ENCODE measurements at places on chromosomes 5 and 9. TPM values are rescaled to one million over a fixed set of nuclear protein-coding genes. Genes with fewer than 3 reads are reported as not detected.
A peak's percentile ranks its signal among the peaks of the same experiment; 100 is the strongest.

GRCh38 chr5:171762021-171762608, 23.5 kb upstream of the SMIM23 start:
- no peak for DNase-seq

DNA sequence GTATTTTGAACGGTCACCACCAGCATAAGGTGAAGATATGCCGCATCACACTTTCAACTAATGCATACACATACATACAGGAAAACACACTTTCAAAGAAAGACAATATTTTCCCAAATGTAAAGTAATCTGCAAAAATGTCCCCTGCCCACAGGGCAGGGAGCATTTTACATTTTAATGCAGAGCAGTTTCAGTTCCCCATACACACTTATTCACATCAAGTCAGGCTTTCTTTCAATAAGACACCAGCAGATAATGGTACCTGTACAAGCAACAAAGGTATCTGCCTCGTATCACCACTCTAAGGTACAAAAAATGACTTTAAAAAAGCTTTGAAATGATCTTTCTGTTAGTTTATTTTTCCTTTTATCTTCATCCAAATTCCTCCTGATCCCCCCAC, 247.1 kb upstream of the CCNG1 start:
- no peak for DNase-seq

DNA sequence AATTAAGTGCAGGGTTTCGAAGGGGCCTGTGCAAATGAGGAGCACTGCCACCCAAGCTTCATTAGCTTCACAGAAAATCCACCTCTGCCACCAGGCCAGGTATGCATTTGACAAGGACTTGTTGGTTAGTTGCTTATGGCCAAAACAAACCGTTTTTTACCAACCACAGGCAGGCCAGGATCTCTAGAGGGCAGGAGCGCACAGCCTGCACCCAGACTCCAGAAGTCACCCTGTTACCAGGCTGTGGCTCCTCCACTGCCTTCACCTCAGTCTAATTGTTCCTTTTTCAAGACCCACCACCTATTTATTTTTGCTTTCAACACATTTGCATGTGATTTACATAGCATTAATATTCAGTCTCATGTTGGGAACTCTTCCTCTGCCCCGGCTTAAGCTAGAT, 78.3 kb upstream of the HSPA9 start:
- DNase-seq: peak; percentile 50

- no peak for DNase-seq
Measured at GRCh38 chr5:143874312-143874711, 62.4 kb downstream of the HMHB1 start.

DNA sequence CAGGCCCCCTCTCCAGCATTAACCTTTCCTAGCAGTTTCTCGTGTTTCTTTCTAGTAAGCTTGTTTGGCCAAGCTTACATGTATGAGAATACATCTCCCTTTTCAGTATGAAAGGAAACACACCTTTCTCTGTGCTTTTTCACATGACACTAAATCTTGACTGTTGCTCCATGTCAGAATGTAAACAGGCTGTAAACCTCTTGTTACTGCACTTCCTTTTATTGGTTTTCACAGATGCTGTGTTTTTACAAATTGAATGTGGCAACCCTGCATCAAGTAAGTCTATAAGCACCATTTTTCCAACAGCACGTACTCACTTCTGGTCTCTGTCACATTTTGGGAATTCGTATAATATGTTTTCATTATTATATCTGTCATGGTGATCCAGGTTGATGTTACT, 2.2 kb upstream of the CANX start:
- no peak for DNase-seq

GRCh38 chr9:95459851-95460517, 56.8 kb downstream of the PTCH1 start:
- DNase-seq: no peak

DNA sequence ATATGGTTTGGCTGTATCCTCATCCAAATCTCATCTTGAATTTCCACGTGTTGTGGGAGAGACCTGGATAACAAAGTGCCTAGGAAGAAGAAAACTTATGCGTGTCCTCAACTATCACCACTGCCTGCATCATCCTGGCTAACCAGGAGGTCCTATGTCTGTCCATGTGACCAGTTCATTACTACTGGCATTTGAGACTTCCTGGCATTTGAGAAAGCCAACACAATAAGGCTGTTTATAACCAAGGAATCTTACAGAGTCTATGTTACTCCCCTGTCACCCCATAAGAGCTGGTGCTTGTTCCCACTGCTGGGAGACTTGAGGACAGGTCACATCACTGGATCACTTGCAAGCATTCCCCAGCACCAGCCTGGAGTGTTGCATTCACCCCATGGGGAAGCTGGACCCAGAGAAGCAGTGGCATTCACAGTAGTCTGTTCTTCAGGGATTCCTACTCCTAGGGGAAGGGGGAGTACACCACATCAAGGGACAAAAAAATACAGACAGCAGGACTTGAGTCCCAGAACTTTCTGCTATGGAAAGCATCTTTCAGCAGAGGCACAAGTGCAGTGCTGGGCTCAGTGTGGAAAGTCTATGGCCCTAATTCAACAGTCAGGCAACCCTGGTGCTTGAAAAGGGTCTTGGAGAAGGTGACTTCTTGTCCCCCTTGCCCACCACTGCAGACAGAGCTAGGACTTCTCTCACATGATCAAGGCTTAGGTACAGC, 717.1 kb downstream of the SEMA5A start:
- DNase-seq: peak; percentile 28

- peak; percentile 51 for DNase-seq
Measured at GRCh38 chr5:92309336-92309991, 926.3 kb upstream of the ARRDC3 start.

SLC36A2 gene
- not detected for total RNA-seq

NPR3 gene
- total RNA-seq: 0.65 TPM

- DNase-seq: no peak
Measured at GRCh38 chr9:90098408-90098807, 493.6 kb downstream of the GADD45G start.

CDH6 gene
- total RNA-seq: 0.56 TPM

GRCh38 chr5:172243302-172243701, 40.3 kb downstream of the UBTD2 start:
- DNase-seq: no peak

DMRT3 gene
- not detected for total RNA-seq

DNA sequence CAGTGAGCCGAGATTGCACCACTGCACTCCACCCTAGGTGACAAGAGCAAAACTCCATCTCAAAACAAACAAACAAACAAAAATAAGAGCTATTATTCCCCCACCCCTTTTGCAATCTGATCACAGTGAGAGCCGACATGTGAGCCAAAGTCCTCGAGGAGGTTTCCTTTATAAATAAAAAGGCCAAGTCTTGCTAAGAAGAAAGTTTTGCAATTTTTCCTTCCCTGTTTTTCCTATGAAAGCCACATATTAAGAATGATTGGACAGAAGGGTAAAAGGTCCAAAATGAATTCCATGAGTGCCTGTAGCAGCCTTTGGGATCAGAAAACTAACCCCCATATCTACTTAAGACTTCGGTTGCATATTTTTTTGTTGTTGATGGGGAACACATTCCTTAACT, 179.7 kb downstream of the TSSK1B start:
- no peak for DNase-seq

FAM151B gene
- 2.6 TPM for total RNA-seq

DNA sequence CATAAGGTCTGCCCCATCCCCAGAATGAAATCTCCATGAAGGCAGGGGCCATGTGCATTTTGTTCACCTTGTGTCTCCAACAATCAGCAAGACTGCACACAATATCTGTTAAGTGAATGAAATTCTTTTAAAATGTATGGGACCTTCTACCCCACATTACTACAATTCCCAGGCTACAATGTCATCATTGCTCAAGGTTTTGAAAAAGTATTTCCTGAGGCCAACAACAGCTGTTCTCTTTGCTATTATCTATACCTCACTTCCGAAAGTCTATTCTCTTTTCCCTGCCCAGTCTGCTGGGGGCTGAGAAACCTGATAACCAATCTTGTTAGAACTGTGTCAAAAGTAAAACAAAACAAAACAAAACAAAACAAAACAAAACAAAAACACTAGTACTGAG, 29.2 kb downstream of the HOMER1 start:
- no peak for DNase-seq

MARCOL gene
- not detected for total RNA-seq

FCN2 gene
- total RNA-seq: not detected

HSD17B4 gene
- total RNA-seq: 148 TPM

DNA sequence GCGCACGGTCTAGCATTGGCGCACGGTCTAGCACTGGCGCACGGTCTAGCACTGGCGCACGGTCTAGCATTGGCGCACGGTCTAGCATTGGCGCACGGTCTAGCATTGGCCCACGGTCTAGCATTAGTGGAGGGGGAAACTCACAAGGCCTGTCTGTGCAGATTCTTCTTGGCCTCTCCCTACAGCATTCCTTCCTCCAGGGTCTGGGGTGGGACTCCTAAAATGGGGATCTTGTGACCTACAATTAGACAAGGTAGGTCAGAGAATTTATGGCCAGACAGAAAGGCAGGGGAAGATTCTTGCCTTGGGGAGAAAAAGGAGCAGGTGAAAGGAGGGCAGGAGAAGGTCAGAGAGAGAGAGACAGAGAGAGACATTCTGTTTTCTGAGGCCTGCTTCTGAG, 5.4 kb upstream of the GBGT1 start:
- no peak for DNase-seq

NUTM2F gene
- total RNA-seq: not detected

- DNase-seq: no peak
Measured at GRCh38 chr5:3182133-3182876, 413.3 kb upstream of the IRX1 start.

GRCh38 chr9:123368536-123369153, 12.6 kb downstream of the CRB2 start:
- no peak for DNase-seq

DNA sequence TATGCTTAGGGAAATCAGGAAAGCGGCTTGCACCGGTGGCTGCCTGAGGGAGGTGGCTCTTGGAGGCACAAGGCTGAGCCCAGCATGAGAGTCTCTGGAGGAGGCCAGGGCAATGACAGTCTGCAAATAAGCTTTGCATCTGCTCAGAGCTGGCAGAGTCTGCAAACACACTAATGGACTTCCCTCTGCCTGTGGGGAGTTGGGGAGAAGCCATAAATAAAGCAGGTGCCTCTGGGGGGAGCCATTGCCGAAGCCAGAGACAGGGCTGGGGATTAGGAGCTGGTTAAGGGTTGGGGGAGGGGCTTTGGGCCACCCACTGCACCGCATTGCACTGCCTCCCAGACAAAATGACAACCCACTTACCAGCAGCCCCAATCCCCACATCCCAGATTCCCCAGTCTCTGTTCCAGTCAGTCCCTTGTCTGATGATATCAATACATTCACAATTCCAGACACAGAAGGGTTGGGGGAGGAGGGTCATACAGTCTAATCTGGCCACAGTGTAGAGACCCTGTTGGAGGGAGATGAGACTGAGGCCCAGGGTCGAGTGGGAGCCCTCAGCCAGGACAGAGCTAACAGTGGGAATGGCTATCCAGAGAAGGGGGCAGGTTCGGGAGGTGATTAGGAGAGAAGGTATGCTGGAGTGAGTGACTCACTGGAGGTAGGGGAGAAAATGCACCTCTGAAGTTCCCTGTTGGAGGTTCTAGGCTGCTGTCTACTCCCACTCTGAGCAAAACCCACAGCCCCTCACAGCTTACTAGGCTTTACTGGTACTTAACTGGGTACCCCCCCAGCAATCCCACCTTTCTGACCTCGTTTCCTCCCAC, 53.7 kb downstream of the PAX5 start:
- DNase-seq: no peak

- peak; percentile 29 for DNase-seq
Measured at GRCh38 chr9:6833518-6834192, 75.9 kb downstream of the KDM4C start.

DNA sequence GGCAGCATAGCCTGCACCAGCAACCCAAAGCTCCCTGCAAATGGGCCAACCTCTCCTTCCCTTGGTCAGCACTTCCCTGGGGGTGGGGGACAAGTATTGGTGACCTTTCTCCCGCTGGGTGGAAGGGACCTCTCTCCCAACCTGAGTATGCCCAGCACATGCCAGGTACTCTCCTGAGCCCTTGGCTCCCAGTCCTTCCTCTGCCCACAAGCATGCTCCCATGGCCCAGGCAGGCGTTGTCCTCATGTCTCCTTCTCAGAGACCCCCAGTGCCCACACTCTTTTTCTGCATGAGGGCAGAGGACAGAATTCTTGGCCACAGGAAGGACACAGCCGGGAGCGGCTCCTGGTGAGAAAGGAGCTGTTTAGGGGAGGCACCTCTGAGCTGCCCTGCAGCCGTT, 60.3 kb downstream of the PHF2 start:
- no peak for DNase-seq

SAXO1 gene
- not detected for total RNA-seq

GABRG2 gene
- not detected for total RNA-seq

GRCh38 chr5:142683881-142684505, 1.9 kb downstream of the FGF1 start:
- no peak for DNase-seq

PKN3 gene
- 12.9 TPM for total RNA-seq

GRCh38 chr5:157328277-157328912, 62.5 kb downstream of the CYFIP2 start:
- DNase-seq: peak; percentile 86

PCDHGA7 gene
- 1.3 TPM for total RNA-seq

DNA sequence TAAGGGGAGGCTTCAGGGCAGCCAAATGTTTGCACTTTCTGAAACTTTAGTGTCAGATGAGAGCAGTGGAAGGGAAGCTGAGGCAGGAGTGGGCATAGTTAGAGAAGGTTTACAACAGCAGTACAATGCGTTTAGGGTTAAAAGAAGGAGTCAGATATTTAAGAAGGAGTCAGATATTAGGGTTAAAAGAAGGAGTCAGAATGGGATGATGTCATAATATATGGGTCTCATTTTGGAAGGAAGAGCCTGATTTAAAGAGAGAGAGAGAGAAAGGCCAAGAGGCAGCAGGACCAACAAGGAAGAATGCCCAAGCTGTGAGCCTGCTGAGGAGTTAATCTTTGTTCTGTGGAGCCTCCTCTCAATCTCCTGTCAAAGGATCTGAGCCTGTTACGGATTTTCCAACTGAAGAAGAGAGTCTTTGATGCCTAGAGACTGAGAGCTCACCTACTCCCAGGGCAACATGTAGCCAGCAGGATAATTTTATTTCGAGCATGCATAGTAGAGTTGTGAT, 9.5 kb downstream of the ISL1 start:
- DNase-seq: no peak

DNA sequence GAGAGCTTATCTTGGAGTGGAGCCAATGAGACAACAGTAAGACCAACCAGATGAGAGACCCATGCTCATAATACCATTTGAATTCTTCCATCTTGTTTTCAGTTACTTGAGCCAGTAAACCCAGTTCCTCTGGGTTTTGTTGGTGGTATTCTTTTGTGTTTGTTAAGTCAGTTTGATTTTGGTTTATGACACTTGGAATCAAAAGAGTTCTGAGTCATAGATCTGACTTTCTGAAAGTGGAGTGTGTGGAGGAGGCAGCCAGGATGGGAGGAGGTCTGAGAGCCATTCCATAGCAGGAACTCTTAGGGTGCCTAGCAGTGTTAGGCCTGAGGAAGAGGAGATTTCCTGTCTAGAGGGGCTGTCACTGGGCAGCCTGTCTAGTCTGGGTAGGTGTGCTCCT, 24.6 kb upstream of the PANK3 start:
- DNase-seq: no peak

GPR151 gene
- total RNA-seq: not detected

GRCh38 chr9:136297766-136298735, 5.8 kb downstream of the CCDC187 start:
- no peak for DNase-seq

RPS14 gene
- 1,615 TPM for total RNA-seq

RANBP3L gene
- not detected for total RNA-seq

TNFSF15 gene
- 2.0 TPM for total RNA-seq

- DNase-seq: peak; percentile 72
Measured at GRCh38 chr9:104836235-104836634, 72.3 kb downstream of the NIPSNAP3B start.

GRCh38 chr5:168409591-168410458, 76.4 kb upstream of the RARS1 start:
- DNase-seq: no peak
